Activated B cell treated with CpG ODN at 0.5 μM for 24 hours (primary cell): ENCODE measurements at places on chromosomes 2 and 18.

DNA sequence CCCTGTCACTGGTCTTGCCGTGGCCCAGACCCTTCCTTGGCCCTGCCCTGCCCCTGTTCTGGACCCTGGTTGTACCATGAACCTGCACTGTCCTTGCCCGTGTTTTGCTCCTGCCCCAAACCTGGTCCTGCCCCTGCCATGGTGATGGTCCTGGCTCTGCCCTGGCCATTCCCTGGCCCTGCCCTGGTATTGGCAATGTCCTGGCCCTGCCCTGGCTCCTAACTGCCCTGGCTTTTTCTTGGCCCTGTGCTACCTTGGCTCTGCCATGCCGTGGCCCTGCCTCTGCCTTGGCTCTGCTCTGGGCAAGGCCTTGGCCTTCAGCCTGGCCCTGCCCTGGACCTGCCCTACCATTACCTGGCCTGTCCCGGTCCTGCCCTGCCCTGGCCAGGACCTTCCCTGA, 5.5 kb upstream of the ANKRD62 start:
- no peak for DNase-seq

- DNase-seq, result no peak
These were observed 40.5 kb downstream of the OXER1 start for GRCh38 chr2:42723465-42723864.

DNA sequence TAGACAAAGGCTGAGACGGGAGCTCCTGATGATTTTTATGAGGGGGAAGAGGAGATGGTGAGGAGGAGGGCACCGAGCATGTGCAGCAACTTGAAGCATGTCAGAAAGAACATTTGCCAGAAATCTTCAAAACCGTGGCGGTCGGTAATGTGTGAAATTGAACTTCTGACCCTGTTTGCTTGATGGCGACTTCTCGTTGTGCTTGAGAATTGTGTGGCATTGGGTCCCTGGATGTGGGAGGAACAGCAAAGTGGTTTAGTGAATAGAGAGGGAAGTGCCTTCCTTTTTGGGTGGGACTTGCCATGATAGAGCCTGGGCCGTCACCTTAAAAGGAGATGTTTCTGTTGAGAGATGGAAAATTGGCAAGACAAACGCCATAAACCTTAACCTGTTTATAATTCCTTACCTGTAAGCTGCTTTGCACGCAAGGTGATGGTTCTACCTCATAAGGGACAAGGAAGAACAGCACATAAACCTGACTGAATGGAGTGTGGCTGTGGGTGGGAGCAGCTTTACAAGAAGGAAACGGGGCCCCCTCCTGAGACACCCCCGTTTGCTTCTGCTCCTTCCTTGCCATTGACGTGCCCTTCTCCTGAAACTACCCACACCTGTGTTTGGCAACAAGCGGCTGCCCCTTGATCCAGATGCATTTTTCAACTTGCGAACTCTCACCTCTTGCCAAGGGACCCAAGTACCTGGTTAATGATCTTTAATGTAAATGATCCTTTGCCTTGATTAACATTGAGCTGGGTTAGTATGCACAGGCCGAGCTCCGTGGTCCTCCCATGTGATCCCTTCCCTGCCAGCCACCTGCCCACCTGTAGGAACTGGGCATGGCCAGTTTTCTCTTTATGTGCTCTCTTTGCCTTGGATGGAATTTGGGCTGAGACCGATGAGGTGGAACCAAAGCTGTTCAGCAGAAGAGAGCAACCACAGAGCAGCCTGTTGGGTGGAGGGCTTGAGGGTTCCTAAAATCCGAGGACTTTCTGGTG, 153.2 kb downstream of the NEDD4L start:
- no peak for DNase-seq

DNA sequence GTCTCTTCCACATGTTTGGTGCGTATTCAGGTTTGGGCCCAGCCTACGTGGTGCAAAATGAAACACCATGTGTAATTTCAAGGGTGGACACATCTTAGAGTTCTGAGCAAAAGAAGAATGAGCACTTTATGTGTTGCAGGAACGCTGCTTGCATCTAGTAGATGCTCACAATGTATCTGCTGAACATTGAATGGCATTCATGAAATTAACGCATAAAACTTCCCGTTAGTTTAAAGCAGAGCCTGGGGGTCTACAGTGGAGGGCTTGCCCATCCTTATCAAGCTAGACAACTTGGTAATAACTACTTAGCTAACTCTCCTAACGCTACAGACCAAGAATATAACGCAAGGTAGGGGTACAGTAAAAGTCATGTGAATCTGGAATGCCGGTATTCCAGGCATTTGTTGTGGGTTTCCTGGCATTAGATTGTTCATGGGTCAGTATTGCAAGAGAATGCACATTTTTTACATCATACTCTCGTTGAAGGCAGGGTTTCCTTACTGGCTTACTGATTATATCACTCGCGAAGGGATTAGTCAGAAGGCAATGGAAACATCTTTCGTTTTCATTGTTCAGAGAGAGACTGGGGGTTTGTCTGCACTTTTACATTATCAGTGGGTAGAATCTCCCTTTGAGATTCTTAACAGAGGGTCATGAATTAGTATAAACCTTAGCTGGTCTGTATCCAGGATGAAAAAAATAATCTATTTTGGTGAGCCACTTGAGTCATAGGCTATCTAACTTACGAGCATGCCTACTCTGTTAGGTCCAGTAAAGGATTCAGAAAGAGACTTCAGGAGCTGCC, 229.5 kb upstream of the EPAS1 start:
- no peak for DNase-seq

DNA sequence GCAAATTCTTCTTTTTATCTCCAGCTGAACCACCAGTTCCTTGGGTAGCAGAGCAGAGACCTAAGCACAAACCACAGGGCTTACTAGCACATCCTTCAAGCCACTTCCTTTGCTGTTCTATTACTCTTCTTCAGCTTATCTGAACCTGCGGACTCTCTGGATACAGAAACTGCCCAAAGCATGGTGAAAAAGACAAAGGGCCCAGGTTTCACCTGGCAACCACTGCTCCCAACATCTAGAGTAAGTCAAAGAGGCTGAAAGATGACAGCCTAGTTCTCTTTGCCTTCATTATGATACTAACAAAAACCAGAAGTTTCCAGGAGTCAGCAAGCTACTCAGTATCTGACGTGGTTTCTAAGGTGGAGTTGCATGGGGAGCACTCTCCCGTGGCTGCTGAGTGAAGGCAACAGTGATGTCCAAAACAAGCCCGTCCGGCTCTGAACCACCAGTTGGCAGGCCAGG, 43.4 kb downstream of the KANSL3 start:
- DNase-seq, result no peak
